ENCODE measurements at places on chromosomes 6 and 20.

- no peak for DNase-seq
Observed at GRCh38 chr20:46010491-46011391, 2.0 kb downstream of the MMP9 start.

GRCh38 chr6:111551521-111552231 is 54.0 kb downstream of the TRAF3IP2 start:
- no peak for DNase-seq

GRCh38 chr6:75419980-75420379 is 73.6 kb downstream of the FILIP1 start:
- no peak for DNase-seq

GRCh38 chr6:64803470-64804166 is 903.4 kb downstream of the EYS start:
- DNase-seq, result no peak

DNA sequence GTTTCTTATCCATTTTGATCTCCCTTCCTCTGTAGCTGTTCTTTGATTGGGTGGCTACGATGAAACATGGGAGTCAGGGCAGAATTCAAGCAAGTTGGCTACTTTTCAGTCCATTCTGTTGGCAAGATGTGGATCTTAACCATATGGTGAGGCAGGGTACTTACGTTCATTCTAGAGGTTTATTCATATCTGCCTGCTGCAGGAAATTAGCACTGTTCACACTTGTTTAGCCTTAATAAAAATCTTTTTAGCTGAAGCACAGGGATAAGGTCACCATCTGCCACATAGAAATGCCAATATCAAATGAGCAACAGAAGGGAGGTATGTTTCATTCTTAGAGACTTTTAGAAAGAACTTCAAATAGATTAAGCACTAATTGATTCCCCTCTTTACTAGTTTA is 83.9 kb downstream of the GRIK2 start:
- no peak for DNase-seq

DNA sequence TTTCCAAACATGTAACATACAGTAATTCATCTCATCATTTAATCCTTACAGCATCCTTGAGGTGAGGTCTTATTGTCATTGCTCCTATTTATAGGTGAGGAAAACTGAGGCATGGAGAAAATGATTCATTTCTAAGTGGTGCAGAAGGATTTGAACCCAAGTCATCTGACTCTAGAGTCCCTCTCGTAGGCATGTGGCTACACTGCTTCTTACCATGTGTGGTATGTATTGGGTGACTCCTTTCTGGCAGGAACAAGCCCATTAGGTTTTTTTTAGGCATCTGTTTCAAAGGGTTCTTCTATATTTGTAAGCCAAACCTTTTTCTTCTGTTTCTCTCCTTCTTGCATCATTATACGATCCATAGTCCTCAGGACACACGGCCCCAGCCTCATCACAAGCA is 94.8 kb downstream of the PPP1R14C start:
- DNase-seq, result no peak

GRCh38 chr20:25148181-25148981 is 47.1 kb upstream of the ENTPD6 start:
- DNase-seq, result peak; percentile 48

- DNase-seq, result no peak
Observed at GRCh38 chr20:53679597-53680309, 86.1 kb upstream of the ZNF217 start.

DNA sequence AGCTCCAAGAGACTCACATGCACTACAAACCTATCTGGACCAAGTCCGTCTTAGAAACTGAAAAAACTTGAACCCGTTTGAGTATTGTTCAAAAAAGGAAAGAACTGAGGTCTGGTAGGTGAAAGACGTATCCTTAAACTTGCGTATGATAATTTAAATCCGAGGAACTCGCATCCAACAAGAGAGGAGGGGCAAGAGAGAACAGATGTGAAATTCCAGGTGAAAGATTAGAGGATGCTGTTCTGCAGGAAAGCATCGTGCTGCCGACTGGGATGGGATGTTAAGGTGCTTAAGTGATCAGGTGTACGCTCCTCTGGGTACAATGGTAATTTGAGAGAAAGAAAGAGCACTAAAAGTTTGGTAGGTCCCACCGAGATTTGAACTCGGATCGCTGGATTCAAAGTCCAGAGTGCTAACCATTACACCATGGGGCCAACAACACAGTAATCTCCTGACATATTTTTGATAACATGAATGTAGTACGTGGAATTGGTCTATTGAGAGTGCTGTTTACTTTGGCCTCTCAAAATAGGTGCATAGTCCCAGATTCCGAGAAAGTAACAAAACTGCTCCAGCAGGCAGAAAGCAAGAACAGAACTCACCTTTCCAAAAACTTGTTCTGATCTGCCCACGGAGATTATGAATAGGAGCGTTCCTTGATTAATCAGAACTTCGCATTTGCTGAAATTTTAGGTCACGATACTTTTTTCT is 53.5 kb upstream of the BTN3A2 start:
- DNase-seq, result peak; percentile 35

GRCh38 chr6:107571354-107571753 is 81.4 kb downstream of the SOBP start:
- DNase-seq, result no peak

Data from T-helper 2 cell (primary cell).